CMK (cell line): ENCODE measurements at places on chromosomes 16 and 17.
A peak's percentile ranks its signal among the peaks of the same experiment; 100 is the strongest.

DNA sequence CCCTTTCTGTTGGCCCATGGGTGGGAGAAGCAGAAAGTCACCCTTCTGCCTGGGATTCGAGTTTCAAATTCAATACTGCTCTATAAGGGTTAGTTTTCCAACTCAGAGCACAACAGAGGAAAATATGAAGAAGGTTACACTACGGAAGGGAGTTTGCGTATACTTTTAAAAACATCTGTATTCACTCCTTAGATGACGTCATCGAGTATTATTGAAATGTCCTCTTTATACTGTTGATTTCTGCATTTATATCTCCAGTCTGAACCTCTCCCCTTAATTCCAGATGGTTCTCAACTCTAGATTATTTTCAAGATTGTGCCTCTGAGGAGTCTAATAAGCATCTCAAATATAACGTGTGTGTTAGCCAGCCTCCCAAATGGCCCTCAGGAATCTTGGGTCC lies 249.1 kb downstream of the MAP2K4 start:
- no peak for DNase-seq

- DNase-seq = no peak
These were observed 2.6 kb downstream of the ARHGAP17 start for GRCh38 chr16:25012525-25012991.

DNA sequence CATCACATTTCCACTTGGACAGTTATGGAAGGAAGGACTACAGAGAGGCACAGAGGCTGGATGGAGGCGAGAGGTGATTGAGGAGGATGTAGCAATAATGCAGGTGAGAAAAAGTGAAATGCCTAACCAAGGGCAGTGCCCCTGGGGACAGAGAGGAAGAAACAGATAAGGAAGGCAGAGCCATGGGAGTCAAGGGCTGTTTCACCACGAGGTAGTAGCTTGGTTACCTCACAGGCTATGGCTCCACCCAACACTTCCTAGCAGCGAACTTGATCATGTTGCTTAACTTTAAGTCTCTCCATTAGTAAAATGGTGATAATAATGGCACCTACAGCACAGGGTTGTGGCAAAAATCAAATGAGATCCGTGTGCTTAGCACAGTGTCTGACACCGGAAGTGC lies 83.9 kb downstream of the YPEL2 start:
- no peak for DNase-seq

DNA sequence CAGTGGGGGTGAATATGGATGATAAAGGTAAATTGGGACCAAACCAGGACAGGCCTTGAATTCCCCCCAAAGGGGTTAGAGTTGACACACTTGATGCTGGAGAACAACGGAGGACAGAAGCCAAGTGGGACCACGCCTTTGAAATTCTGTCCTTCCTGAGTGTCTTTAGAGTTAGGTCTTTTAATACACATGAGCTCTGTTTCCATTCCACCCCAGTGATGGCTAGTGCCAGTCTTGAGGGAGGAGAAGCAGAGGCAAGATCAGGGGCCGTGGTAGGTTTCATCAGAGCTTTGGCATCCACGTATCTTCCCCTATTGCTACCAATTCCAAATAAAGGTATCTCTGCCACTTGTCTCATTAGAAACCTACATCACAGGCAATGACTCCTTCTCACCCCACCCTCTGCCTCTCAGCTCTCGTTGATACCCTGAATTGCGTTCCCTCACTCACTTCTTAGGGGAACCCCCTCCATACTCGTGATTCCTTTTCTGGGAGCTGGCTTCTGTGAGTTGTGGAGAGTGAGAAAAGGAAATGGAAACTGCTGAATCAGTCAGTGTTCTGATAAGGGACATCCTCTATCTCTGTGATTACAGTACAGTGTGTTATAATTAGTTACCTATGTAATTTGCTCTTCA lies 2.4 kb upstream of the CCL3L1 start:
- no peak for DNase-seq

- DNase-seq = no peak
These were observed 11.5 kb downstream of the SMG6 start for GRCh38 chr17:2292100-2292499.

GRCh38 chr17:79749156-79749815 lies 18.5 kb downstream of the ENPP7 start:
- no peak for DNase-seq

- no peak for DNase-seq
These were observed at the start of gene IL4R for GRCh38 chr16:27313422-27314160. Gene IL4R, plus strand, starts transcription at chr16:27313974. Its CDS starts 26,230 bp downstream, at chr16:27340204.

DNA sequence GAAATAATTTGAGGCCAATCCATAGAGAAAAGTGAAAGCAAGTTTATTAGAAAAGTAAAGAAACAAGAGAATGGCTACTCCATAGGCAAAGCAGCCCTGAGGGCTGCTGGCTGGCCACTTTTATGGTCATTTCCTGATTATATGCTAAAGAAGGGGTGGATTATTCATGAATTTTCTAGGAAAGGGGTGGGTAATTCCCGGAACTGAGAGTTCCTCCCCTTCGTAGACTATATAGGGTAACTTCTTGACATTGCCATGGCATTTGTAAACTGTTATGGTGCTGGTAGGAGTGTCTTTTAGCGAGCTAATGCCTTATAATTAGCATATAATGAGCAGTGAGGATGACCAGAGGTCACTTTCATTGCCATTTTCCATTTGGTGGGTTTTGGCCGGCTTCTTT lies 4.4 kb downstream of the DHRS7B start:
- DNase-seq = no peak

DNA sequence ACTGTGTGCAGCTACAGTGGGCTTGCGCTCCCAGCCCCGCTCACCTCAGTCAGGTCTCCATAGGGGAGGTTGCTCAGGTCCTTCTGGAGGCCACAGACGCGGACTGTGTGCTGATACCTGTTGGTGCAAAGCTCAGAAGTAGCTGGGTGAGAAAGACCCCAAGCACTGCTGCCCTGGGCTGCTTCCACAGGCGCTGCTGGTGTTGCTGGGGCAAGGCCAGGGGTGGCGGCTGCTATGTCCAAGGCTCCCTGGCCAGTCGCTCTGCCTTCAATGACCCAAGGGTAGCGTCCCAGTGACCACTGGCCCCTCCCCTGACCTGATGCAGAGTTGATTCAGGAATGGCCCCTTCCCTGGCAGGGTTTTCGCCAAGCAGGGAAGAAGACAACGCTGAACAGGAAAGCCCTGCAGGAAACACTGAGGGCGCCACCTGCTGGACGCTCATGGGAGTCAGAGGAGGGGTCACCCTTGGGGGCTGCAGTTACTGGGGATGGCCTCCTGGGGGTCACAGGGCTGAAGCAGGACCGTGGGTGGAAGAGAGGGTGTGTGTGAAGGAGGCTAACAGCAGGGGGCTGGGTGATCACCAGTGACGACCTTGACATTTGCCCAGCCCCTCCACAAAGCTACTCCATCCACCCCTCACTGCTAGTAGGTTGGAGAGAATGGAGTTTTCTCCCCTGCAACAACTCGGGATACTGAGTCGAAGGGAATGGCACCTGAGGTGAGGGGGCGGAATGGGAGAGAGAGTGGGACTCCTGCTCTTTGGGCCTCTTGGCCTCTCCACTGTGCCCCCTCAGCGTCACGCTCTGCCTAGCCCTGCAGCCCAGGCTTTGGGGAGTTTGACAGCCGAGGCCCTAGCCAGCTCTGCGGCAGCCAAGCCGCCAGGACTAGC lies 38.3 kb downstream of the ABCC12 start:
- peak; percentile 61 for DNase-seq

DNA sequence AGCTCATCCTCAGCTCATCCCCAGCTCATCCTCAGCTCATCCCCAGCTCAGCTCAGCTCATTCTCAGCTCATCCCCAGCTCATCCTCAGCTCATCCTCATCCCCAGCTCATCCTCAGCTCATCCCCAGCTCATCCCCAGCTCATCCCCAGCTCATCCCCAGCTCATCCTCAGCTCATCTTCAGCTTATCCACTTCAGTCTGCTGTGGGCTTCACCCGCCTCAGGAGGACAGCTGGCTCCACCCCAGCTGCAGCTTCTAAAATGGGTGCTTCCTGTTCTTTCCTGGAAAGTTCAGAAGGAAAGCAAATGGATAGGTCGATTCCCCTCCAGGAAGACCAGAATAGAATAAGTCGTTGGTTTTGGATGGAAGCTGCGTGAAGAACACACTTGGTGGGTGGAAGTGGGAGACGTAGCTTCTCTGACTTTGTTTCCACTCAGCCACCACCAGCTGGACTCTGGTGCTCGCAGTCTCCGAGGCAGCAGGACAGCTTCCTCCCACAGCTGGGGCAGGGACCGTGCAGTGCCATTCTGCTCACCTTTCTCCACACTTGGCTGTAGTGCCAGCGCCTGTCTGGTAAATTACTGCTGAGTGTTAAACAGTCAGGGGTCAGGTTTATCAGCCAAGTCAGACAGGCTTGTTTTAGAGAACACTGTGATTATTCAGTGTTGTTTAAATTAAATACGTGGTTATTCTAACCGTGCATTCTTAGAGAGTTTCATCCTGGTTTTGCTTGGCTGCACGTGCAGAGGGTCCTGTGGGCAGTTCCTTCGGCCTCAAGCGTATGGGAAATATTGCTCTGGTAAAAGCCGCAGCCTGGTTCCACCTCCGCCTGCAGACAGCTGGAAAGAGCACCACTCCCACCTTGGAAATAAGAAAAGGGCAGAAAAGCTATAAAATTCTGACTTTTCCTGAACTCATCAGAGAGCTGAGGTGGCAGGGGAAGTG lies 61.0 kb upstream of the CHMP6 start:
- no peak for DNase-seq

- no peak for DNase-seq
These were observed 471.3 kb downstream of the NPIPA7 start for GRCh38 chr16:16850274-16850673.

GRCh38 chr16:75570396-75571065 lies 4.4 kb downstream of the GABARAPL2 start:
- DNase-seq = no peak

GRCh38 chr17:18037486-18037885 lies 1.5 kb downstream of the ATPAF2 start:
- DNase-seq = no peak

GRCh38 chr17:56098746-56099145 lies 54.5 kb upstream of the ANKFN1 start:
- no peak for DNase-seq

DNA sequence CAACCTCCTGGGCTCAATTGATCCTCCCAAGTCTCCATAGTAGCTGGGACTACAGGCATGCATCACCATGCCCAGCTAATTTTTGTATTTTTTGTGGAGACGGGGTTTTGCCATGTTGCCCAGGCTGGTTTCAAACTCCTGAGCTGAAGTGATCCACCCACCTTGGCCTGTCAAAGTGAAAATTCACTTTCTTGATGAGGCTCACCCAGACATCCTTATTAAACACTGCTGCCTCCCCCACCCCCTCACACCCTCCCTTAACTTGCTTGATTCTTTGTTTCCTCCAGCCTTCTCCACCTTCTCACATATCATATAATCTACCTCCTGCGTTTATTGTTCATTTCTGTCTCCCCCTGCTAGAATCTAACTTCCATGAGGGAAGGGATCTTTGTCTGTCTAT lies 46.0 kb upstream of the TEX2 start:
- no peak for DNase-seq

DNA sequence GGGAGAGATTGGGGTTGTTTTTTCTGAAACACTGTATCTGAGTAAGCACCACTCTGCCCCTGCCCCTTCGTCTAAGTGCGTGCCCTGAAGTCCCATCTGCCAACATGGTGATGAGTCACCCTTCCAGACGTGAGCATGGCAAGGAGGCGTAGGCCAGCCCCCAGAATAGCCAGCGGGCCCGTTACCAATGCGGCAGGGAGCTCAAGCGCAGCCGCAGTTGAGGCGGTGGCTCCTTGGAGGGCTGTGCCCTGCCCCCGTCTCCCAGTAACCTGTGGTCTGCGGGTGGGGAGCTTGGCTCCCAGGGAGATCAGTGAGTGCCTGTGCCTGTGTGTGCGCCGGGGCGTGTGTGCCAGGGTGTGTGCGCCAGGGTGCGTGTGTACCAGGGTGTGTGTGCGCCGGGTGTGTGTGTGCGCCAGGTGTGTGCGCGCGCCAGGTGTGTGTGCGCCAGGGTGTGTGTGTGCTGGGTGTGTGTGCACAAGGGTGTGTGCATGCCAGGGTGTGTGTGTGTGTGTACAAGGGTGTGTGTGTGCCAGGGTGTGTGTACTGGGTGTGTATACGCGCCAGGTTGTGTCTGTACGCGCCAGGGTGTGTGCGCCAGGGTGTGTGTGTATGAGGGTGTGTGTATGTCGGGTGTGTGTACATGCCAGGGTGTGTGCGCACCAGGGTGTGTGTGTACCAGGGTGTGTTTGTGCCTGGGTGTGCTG lies 98.6 kb upstream of the CHMP6 start:
- no peak for DNase-seq

- DNase-seq = no peak
These were observed 43.7 kb upstream of the ERN1 start for GRCh38 chr17:64173646-64174045.

DNA sequence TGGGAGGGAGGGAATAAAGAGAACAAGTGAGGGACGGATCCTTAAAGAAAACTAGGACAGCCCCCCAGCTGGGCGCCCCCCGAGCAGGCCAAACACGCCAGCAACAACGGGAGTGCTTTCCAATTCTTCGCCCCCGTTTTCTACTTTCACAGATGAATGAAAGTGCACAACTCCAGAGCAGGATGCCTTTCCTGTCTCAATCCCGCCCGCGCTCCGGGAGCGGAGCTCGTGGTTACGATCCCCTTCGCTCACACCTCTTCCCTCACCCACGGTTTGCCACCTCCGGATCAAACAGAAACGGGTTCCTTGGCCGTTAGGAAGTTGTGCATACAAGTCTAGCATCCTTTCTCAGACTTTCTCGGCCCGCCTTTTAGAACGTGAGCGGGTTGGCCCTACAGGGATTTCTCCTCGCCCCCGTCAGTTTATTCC lies 680 bp downstream of the SKA2 start:
- no peak for DNase-seq

GRCh38 chr17:73798111-73798748 lies 154.0 kb upstream of the SDK2 start:
- no peak for DNase-seq

GRCh38 chr16:50571786-50572185 lies 23.6 kb downstream of the NKD1 start:
- DNase-seq = no peak

DNA sequence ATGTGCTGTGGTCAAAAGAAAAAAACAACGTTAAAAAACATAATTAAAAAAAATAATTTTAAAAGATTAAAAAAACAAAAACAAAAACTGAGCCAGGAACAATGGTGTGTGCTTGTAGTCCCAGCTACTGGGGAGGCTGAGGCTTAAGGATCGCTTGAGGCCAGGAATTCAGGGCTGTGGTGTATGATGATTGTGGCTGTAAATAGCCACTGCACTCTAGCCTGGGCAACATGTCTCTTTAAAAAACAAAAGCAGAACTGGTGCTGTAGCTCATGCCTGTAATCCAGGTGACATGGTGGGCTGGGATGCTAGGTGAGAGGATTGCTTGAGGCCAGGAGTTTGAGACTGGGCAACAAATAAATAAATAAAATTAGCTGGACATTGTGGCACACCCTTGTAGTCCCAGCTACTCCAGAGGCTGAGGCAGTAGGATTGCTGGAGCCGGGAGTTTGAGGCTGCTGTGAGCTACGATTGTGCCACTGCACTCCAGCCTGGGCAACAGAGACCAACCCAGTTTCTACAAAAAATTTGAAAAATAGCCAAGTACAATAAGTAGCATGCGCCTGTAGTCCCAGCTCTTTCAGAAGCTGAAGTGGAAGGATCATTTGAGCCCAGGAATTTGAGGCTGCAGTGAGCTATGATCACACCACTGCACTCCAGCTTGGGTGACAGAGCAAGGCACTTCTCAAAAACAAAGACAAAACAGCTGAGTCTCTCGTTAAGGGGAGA lies 43.6 kb downstream of the NFATC3 start:
- DNase-seq = no peak
